Dorsolateral prefrontal cortex (tissue), 122 donors: ENCODE measurements at places on chromosomes 1 and 21.

- DNase-seq: no peak
Measured at GRCh38 chr21:37380349-37381323, 14.1 kb downstream of the DYRK1A start.

DNA sequence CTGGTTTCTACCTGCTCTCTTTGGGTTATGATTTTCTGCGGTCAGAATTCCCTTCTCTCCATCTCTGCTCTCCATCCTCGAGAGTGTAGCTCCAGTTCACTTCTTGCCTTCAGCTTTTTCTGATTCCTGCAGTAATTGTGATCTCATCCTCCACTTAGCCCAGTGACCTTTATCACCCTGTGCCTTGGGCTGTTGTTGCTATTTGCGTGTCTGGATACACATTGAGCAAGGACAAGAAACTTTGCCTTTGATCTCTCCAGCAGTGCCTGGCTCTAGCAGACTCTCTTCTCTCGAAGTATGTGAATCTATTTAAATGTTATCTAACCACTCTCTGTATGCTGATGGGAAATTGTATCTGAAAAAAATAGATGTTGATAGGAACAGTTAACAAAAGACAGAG lies 76.4 kb upstream of the MARK1 start:
- DNase-seq: no peak

DNA sequence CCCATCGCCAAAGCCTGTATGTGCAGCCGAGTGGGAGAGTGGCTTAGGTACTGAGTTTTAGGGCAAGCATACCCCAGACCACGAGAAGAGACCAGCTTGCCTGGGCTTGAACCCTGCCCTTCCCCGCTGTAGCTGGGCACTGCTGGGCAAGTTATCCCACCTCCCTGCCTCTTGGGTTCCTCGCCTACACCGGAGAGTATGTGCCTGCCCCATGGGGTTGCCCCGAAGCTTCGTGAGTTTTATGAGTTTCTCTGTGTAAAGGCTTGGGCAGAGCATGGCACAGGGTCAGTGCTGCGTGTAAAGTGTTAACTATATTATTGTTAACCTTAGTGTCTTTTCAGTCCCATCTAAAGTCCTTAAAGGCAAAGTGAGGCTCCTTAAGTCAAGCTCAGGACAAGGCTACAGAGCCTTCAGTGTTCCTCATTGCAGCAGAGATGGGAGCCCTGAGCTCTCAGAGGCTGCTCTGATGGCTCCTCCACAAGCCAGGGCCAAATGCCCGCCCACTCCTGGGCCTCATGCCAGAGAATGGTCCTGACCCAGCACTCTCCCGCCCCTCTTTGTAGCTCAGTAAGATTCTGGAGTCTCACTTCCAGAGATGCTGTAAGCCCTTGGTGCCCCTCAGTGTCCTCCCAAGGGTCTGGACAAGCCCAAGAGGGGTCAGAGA lies 37.0 kb upstream of the KCNA10 start:
- DNase-seq: peak; percentile 88

DNA sequence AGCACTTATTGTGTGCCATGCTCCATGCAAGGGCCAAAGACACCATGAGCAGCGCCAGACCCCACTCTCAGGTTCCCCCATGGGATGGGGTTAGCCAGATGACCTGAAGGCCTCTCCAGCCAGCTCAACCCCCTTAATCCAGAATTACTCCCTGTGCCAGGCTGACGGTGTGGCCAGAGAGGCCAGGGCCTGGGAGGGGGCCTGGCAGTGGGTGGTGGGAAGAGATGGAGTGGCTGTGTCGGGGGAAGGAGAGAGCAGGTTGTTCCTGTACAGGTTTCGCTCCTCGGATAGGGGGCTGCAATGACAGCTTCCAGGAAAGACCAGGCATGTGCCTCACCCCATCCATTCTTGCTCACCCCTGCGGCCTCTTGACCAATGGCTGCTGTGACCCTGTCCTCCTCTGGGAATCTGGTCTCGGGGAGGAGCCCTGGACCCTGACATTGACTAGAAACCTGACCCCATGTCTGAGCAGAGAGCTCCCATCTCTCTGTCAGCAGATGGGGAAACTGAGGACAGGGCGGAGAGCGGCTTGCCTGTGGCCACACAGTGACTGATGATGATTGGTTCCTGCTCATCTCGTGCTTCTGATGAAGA lies 345.3 kb downstream of the MATN1 start:
- DNase-seq: no peak

GRCh38 chr1:234106032-234106431 lies 201.6 kb downstream of the SLC35F3 start:
- DNase-seq: no peak

DNA sequence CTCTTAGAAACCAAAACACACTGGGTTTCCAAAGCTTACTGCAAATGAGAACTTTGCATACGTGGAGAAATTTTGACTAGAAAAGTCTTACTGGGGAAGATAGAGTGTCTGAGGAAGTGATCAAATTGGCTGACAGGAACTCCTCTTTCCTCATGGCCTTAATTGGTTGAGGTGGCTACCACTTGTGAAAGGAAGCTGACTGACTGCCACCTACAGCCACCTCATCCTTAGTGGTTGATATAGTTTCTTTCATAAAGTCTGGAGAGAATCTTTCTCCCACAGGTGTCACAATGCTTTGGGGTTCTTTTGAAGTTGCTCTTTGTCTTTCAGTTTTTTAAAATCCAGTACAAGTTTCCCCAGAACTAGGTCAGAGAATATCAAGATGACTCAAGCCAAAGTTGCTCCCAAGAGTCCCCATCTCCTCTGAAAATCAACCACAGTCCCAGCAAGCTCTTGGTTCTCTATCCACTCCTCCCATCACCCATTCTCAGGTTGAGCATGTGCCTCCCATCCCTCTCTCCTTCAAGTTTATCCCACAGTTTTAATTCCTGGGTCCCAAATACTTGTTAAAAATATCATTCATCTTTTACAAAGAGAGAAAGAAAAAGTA lies 43.3 kb downstream of the GPR88 start:
- DNase-seq: no peak

GRCh38 chr1:54649130-54649898 lies 7.7 kb downstream of the MROH7 start:
- DNase-seq: no peak

DNA sequence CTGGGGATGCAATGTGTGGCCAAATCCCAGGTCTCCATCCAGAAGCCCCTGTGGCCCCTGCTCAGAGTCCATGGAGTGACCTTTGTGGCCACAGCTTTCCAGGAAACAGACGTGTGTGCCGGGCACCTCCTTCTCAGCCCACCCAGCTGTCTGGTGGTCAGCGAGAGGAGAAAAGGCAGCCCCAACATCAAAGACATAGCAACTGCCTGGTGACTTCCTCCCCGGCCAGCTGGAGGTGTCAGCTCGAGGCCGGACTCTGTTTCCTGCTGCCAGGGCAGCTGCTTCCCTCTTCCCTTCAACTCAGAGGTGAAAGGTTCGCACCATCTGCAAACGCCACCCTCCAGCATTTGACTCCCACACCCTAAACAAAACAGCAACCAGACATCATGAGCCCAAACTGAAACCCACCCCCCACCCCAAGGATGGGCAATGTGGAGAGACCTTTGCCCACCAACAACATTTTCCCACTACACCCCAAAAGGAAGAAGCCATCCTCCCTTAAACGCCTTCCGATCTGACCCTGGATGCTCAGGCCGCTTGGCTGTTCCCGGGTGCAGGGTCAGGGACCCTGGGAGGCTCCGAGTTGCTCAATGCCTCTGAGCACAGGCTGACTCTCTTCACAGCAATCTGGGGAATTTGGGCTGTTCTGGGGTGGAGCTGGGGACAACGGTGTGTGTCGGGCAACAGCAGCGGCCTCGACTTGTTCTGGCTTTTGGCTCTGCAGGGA lies 162.3 kb downstream of the PSMG1 start:
- DNase-seq: no peak

GRCh38 chr1:35447278-35447677 lies 109.9 kb downstream of the KIAA0319L start:
- DNase-seq: no peak

- no peak for DNase-seq
Measured at GRCh38 chr1:63322944-63323864, 837 bp downstream of the FOXD3 start.

DNA sequence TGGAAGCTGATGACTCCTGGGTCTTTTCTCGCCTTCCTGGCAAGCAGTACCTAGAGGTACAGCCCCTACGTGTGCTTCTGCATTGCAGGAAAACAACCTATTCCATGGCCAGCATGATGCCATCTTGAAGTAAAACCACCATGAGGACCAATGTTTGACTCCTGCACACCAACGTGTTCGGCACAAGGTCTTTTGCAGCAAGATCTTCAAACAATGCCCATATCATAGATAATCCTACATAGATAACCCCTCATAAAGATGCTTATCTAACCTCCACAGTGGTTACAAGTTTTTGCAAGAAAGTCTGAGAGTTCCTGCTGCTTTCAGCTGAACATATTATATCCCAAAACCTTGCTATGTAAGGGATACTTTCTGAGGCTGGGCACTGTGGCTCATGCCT lies 141.1 kb upstream of the MAP1LC3C start:
- no peak for DNase-seq

DNA sequence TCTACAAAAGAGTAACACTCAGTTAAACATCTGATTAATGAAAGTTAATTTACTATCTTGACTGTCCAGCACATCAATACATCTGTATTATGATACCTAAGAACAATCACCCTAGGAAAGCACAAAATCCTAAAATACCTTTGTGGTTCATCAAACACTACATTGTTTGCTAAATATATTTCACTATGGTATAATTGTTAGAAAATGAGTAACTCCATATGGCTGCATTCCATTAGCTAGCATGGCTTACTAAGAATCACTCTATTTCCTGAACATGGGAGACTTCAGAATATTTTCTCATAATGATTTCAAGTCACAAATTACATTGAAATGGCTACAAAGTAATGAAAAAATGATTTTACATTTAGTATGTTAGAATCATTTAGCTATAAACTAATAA lies 12.5 kb downstream of the TRMT1L start:
- DNase-seq: no peak

GRCh38 chr21:42388740-42389448 lies 7.0 kb downstream of the TMPRSS3 start:
- no peak for DNase-seq

DNA sequence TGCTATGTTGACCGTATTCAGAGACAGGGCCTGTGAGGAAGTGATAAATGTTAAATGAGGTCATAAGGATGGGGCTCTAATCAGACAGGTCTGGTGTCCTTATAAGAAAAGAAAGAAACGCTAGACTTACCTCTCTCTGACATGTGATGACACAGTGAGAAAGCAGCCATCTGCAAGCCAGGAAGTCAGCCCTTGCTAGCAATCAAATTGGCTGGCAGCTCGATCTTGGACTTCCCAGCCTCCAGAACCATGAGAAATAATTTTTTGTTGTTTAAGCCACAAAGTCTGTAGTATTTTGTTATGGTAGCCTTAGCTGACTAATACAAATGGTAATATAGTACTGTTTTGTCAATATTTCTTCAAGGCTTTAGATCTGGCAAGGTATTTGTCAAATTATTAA lies 25.1 kb upstream of the AGL start:
- DNase-seq: no peak

GRCh38 chr1:232223183-232223708 lies 406.7 kb downstream of the SIPA1L2 start:
- no peak for DNase-seq

- no peak for DNase-seq
Measured at GRCh38 chr1:187051618-187052232, 223.0 kb downstream of the PLA2G4A start.

DNA sequence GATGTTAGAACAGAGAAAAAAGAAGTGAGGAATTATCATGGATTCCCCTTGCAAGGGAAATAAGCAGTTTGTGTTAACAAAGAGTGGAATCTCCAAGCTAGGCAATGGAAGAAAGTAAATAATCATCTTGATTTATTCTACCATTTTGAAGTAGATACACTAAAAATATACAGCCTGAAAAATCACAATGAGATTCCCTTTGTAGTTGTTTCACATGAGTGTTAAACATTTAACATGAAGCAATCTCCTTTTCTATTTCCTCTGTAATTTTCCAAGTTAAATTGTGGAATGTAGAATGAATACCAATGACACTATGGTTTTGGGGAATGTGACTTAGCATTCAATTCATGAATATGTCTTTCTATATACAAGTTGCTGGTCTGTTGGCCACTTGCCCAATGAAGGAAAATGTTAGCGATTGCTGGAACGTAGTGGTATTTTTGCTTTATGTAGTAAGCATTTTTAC lies 5.7 kb downstream of the TGFB2 start:
- no peak for DNase-seq

- DNase-seq: no peak
Measured at GRCh38 chr1:37845786-37846185, 13.6 kb downstream of the MTF1 start.

DNA sequence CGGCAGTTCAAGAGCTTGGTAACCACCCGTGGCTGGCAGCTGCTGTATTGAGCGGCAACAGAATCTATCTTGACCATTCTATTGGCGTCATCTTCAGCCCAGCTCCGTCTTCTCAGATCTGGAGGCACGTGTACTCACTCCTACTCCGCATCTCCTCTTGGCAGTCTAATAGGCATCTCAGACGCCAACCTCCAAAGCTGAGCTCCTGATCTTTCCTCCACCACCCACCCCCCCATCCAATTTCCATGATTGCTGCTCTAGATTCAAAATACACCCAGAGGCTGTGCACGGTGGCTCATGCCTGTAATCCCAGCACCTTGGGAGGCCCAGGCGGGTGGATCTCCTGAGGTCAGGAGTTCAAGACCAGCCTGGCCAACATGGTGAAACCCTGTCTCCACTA lies 84.6 kb upstream of the CASZ1 start:
- DNase-seq: no peak

- DNase-seq: no peak
Measured at GRCh38 chr21:43814215-43815106, 25.1 kb downstream of the RRP1 start.

DNA sequence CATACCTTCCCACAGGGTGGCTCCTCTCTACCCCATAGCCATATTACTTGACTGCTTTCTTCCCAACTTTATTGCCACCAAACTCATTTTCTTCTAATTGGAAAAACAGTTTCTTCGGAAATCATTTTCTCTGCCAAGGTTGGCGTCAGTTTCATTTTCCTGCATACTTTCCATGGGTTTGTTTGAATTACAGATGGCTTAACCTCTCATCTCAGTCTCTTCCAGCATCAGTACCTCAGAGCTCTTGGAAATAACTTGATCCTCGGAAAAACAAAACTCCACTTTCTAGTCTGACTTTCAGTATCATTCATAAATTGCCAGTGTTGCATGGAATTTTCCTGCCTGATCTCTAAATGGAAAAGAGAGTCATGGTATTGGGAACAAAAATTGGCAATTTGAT lies 20.3 kb upstream of the PRDM2 start:
- DNase-seq: no peak

GRCh38 chr1:183179033-183179432 lies 7.0 kb upstream of the LAMC2 start:
- no peak for DNase-seq

DNA sequence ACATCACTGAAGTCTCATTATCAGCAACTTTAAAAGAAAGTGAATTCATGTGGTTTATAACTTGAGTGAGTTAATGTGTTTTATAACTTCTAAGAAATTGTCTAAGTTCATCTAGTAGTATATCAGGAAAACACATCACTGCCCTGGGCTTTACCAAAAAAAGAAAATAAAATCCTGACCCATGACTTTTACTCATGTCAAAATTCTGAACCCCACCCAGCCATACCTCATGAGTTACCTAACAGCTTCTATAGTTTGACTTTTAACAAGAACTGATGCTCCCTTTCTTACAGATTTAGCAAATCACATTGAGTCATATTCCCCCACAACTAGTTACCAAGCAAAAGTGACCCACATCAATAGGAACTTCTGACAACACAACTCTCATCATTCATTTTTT lies 57.4 kb downstream of the ESRRG start:
- DNase-seq: no peak

- no peak for DNase-seq
Measured at GRCh38 chr21:33246963-33247362, 17.2 kb downstream of the IFNAR2 start.
